ENCODE measurements at places on chromosomes 12 and 14. TPM values are rescaled to one million over a fixed set of nuclear protein-coding genes. Genes with fewer than 3 reads are reported as not detected.

GRCh38 chr12:5967645-5968415, 22.8 kb upstream of the ANO2 start:
- H3K27me3 ChIP-seq: no peaks in the 10 kb centered on the region
- H3K36me3 ChIP-seq: no peaks in the 10 kb centered on the region
- no peaks in the 10 kb centered on the region for H3K4me1 ChIP-seq
- no peak overlapping the region for H3K27ac ChIP-seq
- DNase-seq: no peak

DNA sequence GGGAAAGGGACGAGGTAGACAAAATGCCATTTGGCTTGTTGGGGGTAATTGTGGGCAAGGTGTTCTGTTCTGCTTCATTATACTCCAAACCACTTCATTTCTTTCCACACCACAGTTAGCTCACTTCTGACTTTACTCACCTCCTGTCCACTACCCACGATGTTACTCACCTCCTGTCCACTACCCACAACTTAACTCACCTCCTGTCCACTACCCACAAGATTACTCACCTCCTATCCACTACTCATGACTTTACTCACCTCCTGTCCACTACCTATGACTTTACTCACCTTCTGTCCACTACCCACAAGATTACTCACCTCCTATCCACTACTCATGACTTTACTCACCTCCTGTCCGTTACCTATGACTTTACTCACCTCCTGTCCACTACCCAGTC, 10.1 kb upstream of the TWF1 start:
- H3K4me1 ChIP-seq: no peaks in the 10 kb centered on the region
- H3K4me3 ChIP-seq: no peak overlapping the region
- H3K36me3 ChIP-seq: no peaks in the 10 kb centered on the region
- DNase-seq: no peak
- H3K27me3 ChIP-seq: peaks cover 14% of the 10 kb centered on the region

DNA sequence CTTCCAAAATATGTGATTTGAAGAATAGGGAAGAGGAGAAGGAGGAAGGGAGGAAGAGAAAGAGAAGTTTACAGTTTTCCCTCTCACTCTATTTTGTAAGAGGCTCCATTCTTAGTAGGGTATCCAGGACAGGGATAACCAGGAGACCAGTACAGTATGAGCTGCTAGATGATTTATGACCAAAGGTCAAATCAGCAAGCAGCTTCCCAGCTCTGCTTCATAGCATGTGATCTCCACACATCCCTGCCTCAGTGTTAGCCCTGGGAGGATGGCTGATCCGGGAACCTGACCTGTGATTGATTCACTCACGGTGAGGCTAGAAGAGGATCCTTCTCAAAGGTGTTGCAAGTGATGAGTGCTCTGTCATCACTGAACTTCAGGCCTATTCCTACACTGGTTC, 16.6 kb downstream of the RDH12 start:
- H3K4me1 ChIP-seq: peaks cover 3% of the 10 kb centered on the region
- H3K4me3 ChIP-seq: no peak overlapping the region
- no peaks in the 10 kb centered on the region for H3K36me3 ChIP-seq
- no peak for DNase-seq
- H3K27ac ChIP-seq: no peak overlapping the region

DNA sequence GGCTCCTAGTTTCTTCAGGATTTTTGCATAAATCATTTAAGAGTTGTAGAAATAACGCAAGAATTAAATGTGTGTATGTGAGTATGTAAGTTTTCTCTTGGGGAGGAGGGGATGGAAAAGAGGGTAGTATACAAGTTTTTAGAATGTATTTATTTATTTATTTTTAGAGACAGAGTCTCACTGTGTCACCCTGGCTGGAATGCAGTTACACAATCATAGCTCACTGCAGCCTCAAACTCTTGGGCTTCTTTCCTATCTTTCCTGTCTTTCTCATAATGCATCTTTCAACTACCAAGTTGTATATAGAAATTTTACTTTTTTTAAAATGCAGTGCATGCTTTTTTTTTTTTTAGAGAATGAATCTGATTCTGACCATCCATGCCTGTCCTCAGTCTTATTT, 269.0 kb upstream of the GARIN2 start:
- no peak for DNase-seq
- no peak overlapping the region for H3K4me3 ChIP-seq
- no peaks in the 10 kb centered on the region for H3K27me3 ChIP-seq
- H3K4me1 ChIP-seq: no peaks in the 10 kb centered on the region
- H3K36me3 ChIP-seq: peaks cover 19% of the 10 kb centered on the region
- H3K27ac ChIP-seq: no peak overlapping the region

Gene CLEC1B
- 1.5 TPM for polyA plus RNA-seq

Gene C14orf132
- 9.8 TPM for polyA plus RNA-seq

Gene GAS2L3
- 3.4 TPM for polyA plus RNA-seq

DNA sequence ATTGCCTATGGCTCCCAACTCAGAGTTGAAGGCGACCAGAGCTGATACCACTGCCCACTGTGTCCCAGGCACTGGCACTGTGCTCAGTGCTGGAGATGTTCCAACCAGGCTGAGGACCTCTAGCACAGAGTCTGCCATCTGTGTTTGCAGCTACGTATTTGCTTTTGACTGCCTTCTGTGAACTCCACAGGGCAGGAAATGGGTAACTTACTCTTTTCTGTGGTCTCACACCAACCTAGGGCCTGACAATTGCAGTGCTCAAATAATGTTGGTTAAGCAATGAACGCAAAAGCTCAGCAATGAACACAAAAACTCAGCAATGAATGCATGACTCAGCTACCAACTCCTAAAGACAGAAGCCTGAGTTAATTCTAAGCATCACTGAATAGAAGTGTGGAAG, 202.8 kb downstream of the NUAK1 start:
- no peak for DNase-seq
- H3K4me3 ChIP-seq: no peak overlapping the region
- no peak overlapping the region for H3K27ac ChIP-seq
- no peaks in the 10 kb centered on the region for H3K27me3 ChIP-seq
- H3K4me1 ChIP-seq: peaks cover 7% of the 10 kb centered on the region

DNA sequence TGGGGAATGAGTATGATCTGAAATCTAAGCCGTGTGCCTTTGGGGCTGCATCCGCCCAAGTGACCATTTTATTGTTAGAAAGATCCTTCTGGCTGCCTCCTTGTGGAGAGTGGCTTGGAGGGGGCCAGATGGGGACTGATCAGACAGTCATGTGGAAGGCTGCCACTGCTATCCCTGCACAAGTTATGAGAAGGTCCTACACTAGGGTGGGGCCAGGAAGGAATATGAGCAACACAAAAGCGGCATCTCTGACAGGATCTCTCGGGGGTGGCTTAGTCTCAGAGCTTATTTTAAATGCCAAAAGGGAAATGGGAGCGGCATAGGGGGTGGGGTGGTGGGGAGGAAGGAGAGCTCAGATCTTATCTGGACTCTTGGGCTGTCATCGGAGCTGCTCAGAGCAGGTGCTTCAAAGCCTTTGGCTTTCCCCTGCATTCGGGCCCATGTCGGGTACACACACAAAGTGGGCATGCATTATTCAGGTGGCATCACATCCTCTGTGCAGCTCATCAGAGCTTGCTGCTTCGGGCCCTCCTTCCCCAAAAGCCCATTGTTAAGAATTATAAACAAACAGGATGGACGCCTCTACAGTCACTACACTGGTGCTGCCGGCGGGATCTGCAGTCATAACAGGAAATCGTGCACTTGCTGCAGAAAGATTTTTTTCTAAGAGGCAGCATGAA, 805.4 kb downstream of the VRK1 start:
- H3K4me3 ChIP-seq: no peak overlapping the region
- H3K27me3 ChIP-seq: no peaks in the 10 kb centered on the region
- no peaks in the 10 kb centered on the region for H3K36me3 ChIP-seq
- H3K4me1 ChIP-seq: peaks cover 3% of the 10 kb centered on the region
- no peak for DNase-seq
- H3K27ac ChIP-seq: peak overlapping the region; percentile 20

Gene TMEM132C
- polyA plus RNA-seq: 0.35 TPM

DNA sequence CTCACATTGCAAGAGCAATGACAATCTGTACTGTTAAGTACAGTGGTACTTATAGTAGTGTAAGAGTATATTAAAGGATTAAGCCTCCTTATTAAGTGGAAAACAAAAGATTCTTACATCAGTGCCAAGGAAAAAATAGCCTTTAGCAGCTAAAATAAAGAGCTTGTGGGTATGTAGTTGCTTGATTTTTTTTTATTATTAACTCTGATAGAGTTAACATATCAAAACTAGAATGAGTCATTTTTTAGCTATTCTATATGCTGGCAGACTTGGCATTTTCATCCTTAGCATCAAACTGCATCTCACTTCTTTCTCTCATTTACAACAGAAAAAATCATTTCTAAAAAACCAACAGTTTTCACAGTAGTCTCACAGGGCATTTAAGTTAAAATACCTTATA, 86.5 kb downstream of the ATP2B1 start:
- no peak overlapping the region for H3K4me3 ChIP-seq
- no peak overlapping the region for H3K27ac ChIP-seq

GRCh38 chr12:49089821-49090773, 4.5 kb downstream of the DHH start:
- no peak overlapping the region for H3K4me3 ChIP-seq
- peaks cover 65% of the 10 kb centered on the region for H3K27me3 ChIP-seq

- H3K4me3 ChIP-seq: no peak overlapping the region
- no peak for DNase-seq
Measured at GRCh38 chr14:71169861-71170260, 262.6 kb downstream of the PCNX1 start.

DNA sequence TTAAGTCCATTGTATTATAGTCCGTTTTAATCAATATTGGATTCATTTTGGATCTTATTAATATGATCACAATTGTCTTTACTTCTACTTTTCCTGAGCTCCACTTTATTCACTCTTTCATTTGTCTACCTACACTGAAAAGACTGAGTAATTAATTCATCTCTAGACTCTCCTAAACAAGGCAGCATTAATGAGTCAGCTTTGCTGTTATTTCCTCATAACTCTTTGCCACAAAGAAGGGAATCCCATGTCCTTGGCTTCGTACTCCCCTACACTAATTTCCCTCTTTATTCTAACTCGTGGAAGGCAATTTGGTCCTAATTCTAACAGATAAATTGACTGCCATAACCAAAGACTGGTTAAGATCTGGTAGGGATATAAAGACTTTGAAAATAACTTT, 91.9 kb downstream of the ARMH4 start:
- no peak for DNase-seq
- no peaks in the 10 kb centered on the region for H3K4me1 ChIP-seq
- H3K4me3 ChIP-seq: no peak overlapping the region
- no peaks in the 10 kb centered on the region for H3K36me3 ChIP-seq

GRCh38 chr14:22488522-22489243, 100.3 kb downstream of the DAD1 start:
- peaks cover 34% of the 10 kb centered on the region for H3K4me1 ChIP-seq
- peak overlapping the region; percentile 5 for H3K27ac ChIP-seq
- H3K4me3 ChIP-seq: no peak overlapping the region
- H3K36me3 ChIP-seq: no peaks in the 10 kb centered on the region

Gene OR10A7
- polyA plus RNA-seq: not detected

DNA sequence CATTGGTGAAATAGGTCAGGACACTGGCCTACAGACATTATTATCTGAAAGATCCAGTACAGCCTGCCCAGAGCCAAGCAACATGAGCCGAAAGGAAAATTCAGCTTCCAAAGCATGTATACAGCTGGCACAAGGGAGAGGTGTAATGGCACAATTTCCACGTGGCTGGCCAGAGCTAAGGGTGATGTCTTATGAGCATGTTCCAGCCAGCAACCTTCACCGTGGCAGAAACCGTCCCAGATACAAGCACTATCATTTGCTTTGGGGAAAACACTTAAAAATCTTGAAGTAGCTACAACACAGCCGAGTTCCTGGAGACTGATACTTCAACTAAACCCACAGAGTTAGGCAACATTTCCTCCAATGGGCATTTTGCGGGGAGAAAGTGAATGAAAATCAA, 44.5 kb downstream of the CORO1C start:
- H3K27me3 ChIP-seq: no peaks in the 10 kb centered on the region
- DNase-seq: no peak
- no peak overlapping the region for H3K4me3 ChIP-seq
- peak overlapping the region; percentile 71 for H3K27ac ChIP-seq
- H3K36me3 ChIP-seq: no peaks in the 10 kb centered on the region

DNA sequence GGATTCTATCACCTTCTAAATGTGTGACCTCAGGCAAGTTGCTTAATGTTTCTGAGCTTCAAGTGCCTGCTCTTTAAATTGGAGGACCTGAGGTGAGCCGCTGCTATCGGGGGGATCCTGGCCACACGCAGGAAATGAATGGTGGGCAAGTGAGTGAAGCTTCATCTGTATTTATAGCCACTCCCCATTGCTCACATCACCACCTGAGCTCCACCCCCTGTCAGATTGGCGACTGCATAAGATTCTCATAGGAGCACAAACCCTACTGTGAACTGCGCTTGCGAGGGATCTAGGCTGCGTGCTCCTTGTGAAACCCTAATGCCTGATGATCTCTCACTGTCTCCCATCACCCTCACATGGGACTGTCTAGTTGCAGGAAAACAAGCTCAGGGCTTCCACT, 158.6 kb upstream of the CCND2 start:
- no peaks in the 10 kb centered on the region for H3K36me3 ChIP-seq
- H3K4me3 ChIP-seq: no peak overlapping the region
- H3K27me3 ChIP-seq: no peaks in the 10 kb centered on the region
- DNase-seq: no peak
- H3K4me1 ChIP-seq: peaks cover 8% of the 10 kb centered on the region
- no peak overlapping the region for H3K27ac ChIP-seq

GRCh38 chr12:87425942-87426554, 603.2 kb downstream of the C12orf50 start:
- no peaks in the 10 kb centered on the region for H3K36me3 ChIP-seq
- no peaks in the 10 kb centered on the region for H3K4me1 ChIP-seq
- no peak for DNase-seq
- H3K4me3 ChIP-seq: no peak overlapping the region
- H3K27me3 ChIP-seq: no peaks in the 10 kb centered on the region

- H3K27me3 ChIP-seq: no peaks in the 10 kb centered on the region
- H3K4me1 ChIP-seq: peaks cover 16% of the 10 kb centered on the region
- peak overlapping the region; percentile 96 for H3K27ac ChIP-seq
- H3K36me3 ChIP-seq: no peaks in the 10 kb centered on the region
- no peak for DNase-seq
- H3K4me3 ChIP-seq: peak overlapping the region; percentile 83
Measured at GRCh38 chr12:93573552-93574223, 1.2 kb downstream of the SOCS2 start.
